Caco-2 (cell line): ENCODE measurements at places on chromosomes 2 and 18. TPM values are rescaled to one million over a fixed set of nuclear protein-coding genes. Genes with fewer than 3 reads are reported as not detected.

The SERPINB7 gene
- total RNA-seq, result not detected in 2 replicates

DNA sequence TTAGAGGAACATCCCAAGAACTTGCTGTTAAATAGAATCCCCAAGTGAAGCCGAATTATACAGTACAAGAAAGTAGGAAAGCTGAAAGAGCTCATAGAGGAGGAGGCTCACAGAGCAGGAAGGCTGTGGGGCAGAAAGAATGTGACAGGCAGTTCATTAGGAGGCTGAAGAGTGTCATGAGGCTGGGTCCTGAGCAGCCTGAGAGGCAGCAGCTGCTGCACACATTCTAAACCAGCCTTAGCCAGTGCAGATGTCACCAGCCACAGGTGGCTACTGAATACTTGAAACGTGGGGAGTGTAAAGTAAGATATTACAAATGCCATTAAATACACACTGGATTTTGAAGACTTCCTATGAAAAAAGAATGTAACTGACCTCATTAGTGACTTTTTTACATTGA is 490.2 kb upstream of the KLHL29 start:
- no peak overlapping the region for H3K4me3 ChIP-seq
- no peak for DNase-seq
- no peaks in the 10 kb centered on the region for H3K27me3 ChIP-seq
- H3K27ac ChIP-seq, result no peak overlapping the region
- no peaks in the 10 kb centered on the region for H3K36me3 ChIP-seq

DNA sequence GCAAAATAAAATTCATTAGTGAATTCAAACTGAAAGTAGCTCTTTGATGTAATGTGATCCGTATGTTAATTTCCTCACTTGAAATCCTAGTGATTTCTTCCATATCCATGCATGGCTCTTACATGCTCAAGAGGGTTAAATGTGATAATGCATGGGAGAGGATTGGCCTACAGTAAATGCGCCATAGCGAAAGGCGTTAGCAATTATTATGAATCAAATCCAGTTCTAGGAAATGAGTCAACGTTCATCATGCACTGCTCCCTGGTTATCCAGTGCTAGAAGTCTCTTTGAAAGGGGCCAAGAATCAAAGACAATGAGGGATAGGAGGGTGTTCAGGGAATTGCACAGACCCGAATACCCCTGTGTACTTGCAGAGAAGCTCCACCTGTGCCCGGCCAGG is 101.4 kb upstream of the RASGRP3 start:
- H3K4me1 ChIP-seq, result no peaks in the 10 kb centered on the region
- H3K4me3 ChIP-seq, result no peak overlapping the region
- no peaks in the 10 kb centered on the region for H3K36me3 ChIP-seq
- no peak overlapping the region for H3K27ac ChIP-seq
- no peak for DNase-seq

GRCh38 chr2:98757904-98758421 is 27.0 kb upstream of the MGAT4A start:
- no peak for DNase-seq
- no peaks in the 10 kb centered on the region for H3K36me3 ChIP-seq
- no peak overlapping the region for H3K27ac ChIP-seq
- H3K27me3 ChIP-seq, result no peaks in the 10 kb centered on the region

The PRSS56 gene
- not detected in 2 replicates for total RNA-seq

The NHEJ1 gene
- 28.5 and 29.6 TPM in 2 replicates for total RNA-seq

The PROM2 gene
- total RNA-seq, result 0.82 and 1.5 TPM in 2 replicates

The SLC9A2 gene
- 10.5 and 14.4 TPM in 2 replicates for total RNA-seq

The CNNM3 gene
- total RNA-seq, result 62.5 and 69.1 TPM in 2 replicates

GRCh38 chr2:124254621-124255020 is 229.5 kb downstream of the CNTNAP5 start:
- H3K4me1 ChIP-seq, result no peaks in the 10 kb centered on the region
- no peaks in the 10 kb centered on the region for H3K27me3 ChIP-seq

The TOGARAM2 gene
- total RNA-seq, result 0.61 and 1.3 TPM in 2 replicates

GRCh38 chr2:218405746-218406208 is 6.1 kb downstream of the CTDSP1 start:
- H3K36me3 ChIP-seq, result no peaks in the 10 kb centered on the region
- DNase-seq, result no peak
- H3K27me3 ChIP-seq, result no peaks in the 10 kb centered on the region
- peak overlapping the region; percentile 38 for H3K4me3 ChIP-seq
- peak overlapping the region; percentile 99 for H3K27ac ChIP-seq

DNA sequence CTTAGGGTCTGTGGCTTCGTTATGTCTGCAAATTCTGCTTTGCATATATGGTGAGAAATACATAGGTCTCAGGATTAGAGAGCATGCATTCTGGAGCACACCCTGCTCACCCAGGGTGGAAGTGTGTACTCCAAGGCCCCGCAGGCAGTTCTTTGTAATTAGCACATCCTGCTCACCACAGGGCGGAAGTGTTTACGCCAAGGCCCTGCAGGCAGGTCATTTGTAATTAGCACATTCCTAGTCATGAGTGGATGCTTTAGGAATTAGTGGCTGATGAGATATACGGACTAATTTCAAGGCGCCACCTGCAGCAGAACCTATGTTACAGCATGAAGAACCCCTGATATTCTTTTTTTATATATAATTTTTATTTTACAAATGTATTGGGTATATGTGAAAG is 4.2 kb downstream of the ALLC start:
- no peaks in the 10 kb centered on the region for H3K36me3 ChIP-seq
- H3K4me1 ChIP-seq, result no peaks in the 10 kb centered on the region
- DNase-seq, result no peak
- no peak overlapping the region for H3K27ac ChIP-seq
- no peak overlapping the region for H3K4me3 ChIP-seq

- H3K27me3 ChIP-seq, result no peaks in the 10 kb centered on the region
- H3K27ac ChIP-seq, result peak overlapping the region; percentile 75
- no peaks in the 10 kb centered on the region for H3K36me3 ChIP-seq
These were observed 11.0 kb downstream of the RTP5 start for GRCh38 chr2:241880311-241881073.

DNA sequence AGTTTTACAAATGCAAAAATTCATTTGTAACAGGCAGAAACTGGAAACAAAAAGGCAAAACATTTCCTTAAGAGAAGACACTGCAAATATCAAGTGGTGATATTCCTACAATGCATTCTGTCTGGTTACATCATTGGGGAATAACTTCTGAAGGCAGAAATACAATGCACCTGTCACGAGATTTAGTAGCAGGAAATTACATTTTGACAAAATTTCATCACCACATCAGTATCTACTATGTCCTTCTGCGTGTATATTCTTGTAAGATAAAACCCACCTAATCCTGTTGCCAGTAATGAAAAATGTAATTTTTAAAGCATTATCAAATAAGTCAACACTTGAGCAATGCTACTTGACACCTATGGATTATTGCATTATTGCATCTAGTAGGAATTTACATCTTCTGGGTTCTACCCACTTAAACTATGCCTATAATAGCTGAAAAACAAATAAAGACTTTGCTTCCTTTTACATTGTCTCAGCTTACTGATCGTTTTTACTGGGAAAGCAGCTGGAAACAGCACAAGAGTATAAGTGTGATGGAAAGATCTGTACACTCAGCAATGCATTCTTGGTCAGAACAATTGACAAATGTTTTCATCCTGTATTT is 59.5 kb downstream of the IRS1 start:
- no peaks in the 10 kb centered on the region for H3K27me3 ChIP-seq
- H3K4me1 ChIP-seq, result peaks cover 42% of the 10 kb centered on the region
- no peak for DNase-seq
- H3K4me3 ChIP-seq, result no peak overlapping the region
- no peak overlapping the region for H3K27ac ChIP-seq

GRCh38 chr2:181779288-181780021 is 99.1 kb upstream of the NEUROD1 start:
- no peak overlapping the region for H3K4me3 ChIP-seq
- no peaks in the 10 kb centered on the region for H3K27me3 ChIP-seq
- peaks cover 55% of the 10 kb centered on the region for H3K4me1 ChIP-seq
- H3K27ac ChIP-seq, result no peak overlapping the region
- DNase-seq, result no peak
- no peaks in the 10 kb centered on the region for H3K36me3 ChIP-seq

DNA sequence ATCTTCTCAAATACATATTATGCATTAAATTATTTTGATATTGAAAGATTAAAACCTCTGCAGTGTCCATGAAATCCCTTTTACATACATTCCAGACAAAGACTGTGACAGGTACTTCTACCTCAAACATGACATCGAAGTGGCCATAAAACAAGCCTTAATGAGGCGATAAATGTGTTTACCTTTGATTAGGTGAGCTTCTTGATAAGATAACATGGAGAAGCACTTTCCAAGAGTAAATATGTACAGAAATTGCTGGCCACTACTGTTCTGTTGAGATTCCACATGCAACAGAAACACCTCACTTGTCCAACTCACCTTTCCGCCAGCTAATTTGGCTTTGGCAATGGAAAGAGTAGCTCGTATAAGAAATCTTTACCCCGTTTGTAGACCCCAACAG is 55.2 kb downstream of the ZEB2 start:
- no peak for DNase-seq
- H3K4me3 ChIP-seq, result no peak overlapping the region
- H3K36me3 ChIP-seq, result no peaks in the 10 kb centered on the region
- H3K27ac ChIP-seq, result no peak overlapping the region
- H3K4me1 ChIP-seq, result no peaks in the 10 kb centered on the region

GRCh38 chr2:180652794-180653193 is 327.6 kb upstream of the UBE2E3 start:
- no peaks in the 10 kb centered on the region; the same call in 1 of the 2 replicates for H3K4me1 ChIP-seq
- H3K4me3 ChIP-seq, result no peak overlapping the region
- no peak for DNase-seq

The ZSWIM2 gene
- not detected in 2 replicates for total RNA-seq

GRCh38 chr2:203673933-203674332 is 32.5 kb upstream of the CD28 start:
- H3K27me3 ChIP-seq, result no peaks in the 10 kb centered on the region
- H3K36me3 ChIP-seq, result no peaks in the 10 kb centered on the region
- peaks cover 19% of the 10 kb centered on the region for H3K4me1 ChIP-seq
- DNase-seq, result no peak

The VIT gene
- 0.51 and 1.2 TPM in 2 replicates for total RNA-seq

DNA sequence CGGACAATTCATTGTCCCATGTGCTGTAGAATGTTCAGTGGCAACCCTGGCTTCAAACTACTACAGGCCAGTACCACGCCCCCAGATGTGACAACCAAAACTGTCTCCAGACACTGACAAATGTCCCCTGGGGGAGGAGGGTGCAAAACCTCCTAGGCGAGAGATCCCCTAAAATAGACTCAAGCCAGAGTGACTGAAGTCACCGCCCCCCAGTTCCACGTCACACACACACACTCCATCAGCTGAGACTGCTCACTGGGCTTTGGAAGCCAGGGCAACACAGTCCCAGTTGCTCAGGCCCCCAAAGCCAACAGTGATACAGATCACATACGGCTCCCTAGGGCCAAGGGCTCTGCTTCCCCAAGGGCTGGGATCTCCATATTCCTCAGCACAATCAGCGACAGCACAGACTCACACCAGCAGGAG is 19.1 kb downstream of the HDAC4 start:
- no peak for DNase-seq
- no peak overlapping the region for H3K27ac ChIP-seq
- H3K36me3 ChIP-seq, result no peaks in the 10 kb centered on the region
- H3K4me3 ChIP-seq, result no peak overlapping the region
- H3K27me3 ChIP-seq, result no peaks in the 10 kb centered on the region

DNA sequence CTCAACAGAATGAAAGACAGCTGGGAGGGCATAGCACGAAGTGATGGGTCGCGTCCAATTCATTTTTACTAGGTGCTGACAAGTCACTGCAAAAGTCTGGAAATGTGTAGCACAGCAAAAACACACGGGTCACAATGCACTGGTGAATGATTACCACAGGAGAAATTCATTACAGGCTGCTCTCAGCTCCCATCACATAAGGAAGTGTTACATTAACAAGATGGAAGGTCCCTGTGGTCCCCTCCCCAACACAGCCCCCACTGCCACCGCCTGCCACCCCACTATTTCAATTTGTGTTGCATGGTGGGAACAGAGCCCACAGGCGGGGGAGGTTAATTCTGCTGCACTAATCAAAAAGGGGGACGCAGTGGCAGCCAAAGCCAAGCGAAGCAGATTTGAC is 122.8 kb downstream of the NRP2 start:
- no peak for DNase-seq
- no peaks in the 10 kb centered on the region for H3K27me3 ChIP-seq
- no peaks in the 10 kb centered on the region for H3K36me3 ChIP-seq

DNA sequence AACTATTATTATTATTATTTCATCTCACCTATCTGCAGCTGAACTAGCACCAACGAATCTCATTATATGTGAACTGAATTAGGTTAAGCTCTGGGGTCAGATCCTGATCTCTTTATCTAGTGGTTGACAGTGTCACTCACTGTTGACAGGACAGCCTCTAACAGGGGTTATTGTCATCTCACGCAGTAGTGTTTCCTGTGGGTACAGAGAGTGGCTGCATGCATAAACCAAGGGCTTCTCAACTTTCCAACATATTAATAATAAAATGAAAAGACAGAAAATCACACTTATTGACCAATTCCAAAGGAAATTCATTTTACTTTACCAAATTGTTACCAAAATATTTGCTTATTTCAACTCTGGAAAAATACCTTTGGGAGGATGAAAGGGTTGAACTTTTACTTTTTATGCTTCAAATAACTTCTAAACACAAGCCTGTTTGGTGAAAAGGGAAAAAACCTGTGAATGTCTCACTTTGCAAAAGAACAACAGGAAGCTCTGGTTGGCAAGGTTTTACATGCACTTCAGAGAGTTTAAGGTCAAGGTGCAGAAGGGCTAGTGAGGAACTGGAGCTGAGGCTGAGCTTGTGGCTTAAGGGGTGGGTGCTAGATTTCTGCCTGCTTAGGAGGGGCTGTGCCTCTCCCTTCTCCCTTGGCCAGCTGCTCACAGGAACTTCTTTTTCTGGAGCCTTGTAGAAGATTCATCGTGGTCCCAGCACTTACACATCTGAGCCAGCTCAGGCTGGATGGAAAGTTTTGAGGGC is 72.6 kb downstream of the CTAGE1 start:
- no peak for DNase-seq
- peaks cover 12% of the 10 kb centered on the region for H3K4me1 ChIP-seq
- H3K27me3 ChIP-seq, result no peaks in the 10 kb centered on the region
- no peak overlapping the region for H3K4me3 ChIP-seq

The PEX13 gene
- 36.6 and 37.4 TPM in 2 replicates for total RNA-seq

DNA sequence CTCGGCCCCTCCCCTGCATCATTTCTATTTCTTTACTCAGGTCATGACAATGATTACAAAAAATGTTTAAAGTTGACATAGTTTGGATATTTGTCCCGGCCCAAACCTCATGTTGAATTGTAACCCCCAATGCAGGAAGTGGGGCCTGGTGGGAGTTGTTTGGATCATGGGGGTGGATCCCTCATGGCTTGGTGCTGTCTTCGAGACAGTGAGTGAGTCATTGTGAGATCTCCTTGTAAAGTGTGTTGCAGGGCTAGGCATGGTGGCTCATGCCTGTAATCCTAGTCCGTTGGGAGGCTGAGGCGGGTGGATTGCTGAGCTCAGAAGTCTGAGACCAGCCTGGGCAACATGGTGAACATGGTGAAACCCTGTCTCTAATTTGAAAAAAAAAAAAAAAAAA is 9.2 kb upstream of the MAP4K4 start:
- no peaks in the 10 kb centered on the region for H3K27me3 ChIP-seq
- peaks cover 21% of the 10 kb centered on the region for H3K4me1 ChIP-seq
- no peak overlapping the region for H3K27ac ChIP-seq
- DNase-seq, result no peak
- H3K36me3 ChIP-seq, result no peaks in the 10 kb centered on the region
- no peak overlapping the region for H3K4me3 ChIP-seq

The CRYBA2 gene
- 0.59 TPM in 1 of 2 replicates, not detected in the other for total RNA-seq

GRCh38 chr2:228056293-228057097 is 125.0 kb downstream of the SPHKAP start:
- H3K4me1 ChIP-seq, result no peaks in the 10 kb centered on the region
- H3K36me3 ChIP-seq, result no peaks in the 10 kb centered on the region
- DNase-seq, result no peak
- H3K27ac ChIP-seq, result no peak overlapping the region
- H3K4me3 ChIP-seq, result no peak overlapping the region

The NYAP2 gene
- total RNA-seq, result 0.07 and 0.11 TPM in 2 replicates
